HCT116 (cell line): ENCODE measurements at places on chromosomes 7 and 10. TPM values are rescaled to one million over a fixed set of nuclear protein-coding genes. Genes with fewer than 3 reads are reported as not detected.

Gene CPN1
- total RNA-seq: 0.12 TPM

Gene RNF32
- total RNA-seq: 3.4 TPM

Gene TMEM130
- total RNA-seq: not detected

Gene HGF
- total RNA-seq: 0.15 TPM

Gene COG5
- total RNA-seq: 30.7 TPM

Gene SNX8
- 41.7 TPM for total RNA-seq

Gene SMO
- total RNA-seq: 12.8 TPM

DNA sequence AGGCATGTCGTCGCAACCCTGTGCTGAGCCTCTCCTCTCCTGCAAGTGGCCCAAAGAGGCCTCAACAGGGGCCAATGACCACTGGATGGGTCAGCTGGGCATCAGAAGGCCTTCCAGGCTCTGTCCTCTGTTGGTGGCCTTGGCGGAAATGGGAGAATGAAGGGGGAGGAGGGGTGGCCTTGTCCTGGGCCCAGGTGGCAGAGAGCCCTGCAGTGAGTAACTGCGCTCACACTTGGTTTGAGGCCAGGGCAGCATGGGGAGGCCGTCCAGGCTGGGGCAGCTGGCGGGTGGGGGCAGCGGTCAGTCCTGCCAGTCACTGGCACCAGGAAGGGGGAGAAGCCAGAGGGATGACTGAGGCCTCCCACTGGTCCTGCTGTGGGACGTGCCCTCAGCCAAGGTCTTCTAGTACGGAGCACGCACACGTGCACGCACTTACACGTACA, 59.8 kb downstream of the LHPP start:
- no peak overlapping the region for H3K4me3 ChIP-seq
- peaks cover 9% of the 10 kb centered on the region for H3K4me1 ChIP-seq
- no peak overlapping the region for H3K27ac ChIP-seq
- no peak for DNase-seq

- no peak overlapping the region for H3K4me3 ChIP-seq
- peaks cover 46% of the 10 kb centered on the region for H3K4me1 ChIP-seq
- no peak for DNase-seq
- no peaks in the 10 kb centered on the region for H3K27me3 ChIP-seq
- H3K27ac ChIP-seq: no peak overlapping the region
- no peaks in the 10 kb centered on the region for H3K36me3 ChIP-seq
These were observed 97.1 kb downstream of the SH3PXD2A start for GRCh38 chr10:103758294-103758681.

GRCh38 chr7:42107484-42108240, 129.3 kb downstream of the GLI3 start:
- peaks cover 8% of the 10 kb centered on the region; the same call in 1 of the 2 replicates for H3K27me3 ChIP-seq
- DNase-seq: no peak
- no peak overlapping the region for H3K4me3 ChIP-seq
- no peaks in the 10 kb centered on the region for H3K36me3 ChIP-seq

- peak; percentile 22 for DNase-seq
- H3K4me1 ChIP-seq: peaks cover 48% of the 10 kb centered on the region
- H3K4me3 ChIP-seq: no peak overlapping the region
- peak overlapping the region; percentile 1 for H3K27ac ChIP-seq
- no peaks in the 10 kb centered on the region for H3K27me3 ChIP-seq
These were observed 76.0 kb downstream of the DENND2A start for GRCh38 chr7:140564643-140565042.

- DNase-seq: no peak
- no peaks in the 10 kb centered on the region; the same call in 1 of the 2 replicates for H3K27me3 ChIP-seq
- no peak overlapping the region for H3K27ac ChIP-seq
These were observed 957 bp upstream of the ELMO1 start for GRCh38 chr7:37449621-37450020.

GRCh38 chr7:64544010-64544409, 18.9 kb downstream of the ZNF680 start:
- no peak overlapping the region for H3K27ac ChIP-seq
- no peak overlapping the region for H3K4me3 ChIP-seq
- no peaks in the 10 kb centered on the region for H3K27me3 ChIP-seq
- peaks cover 29% of the 10 kb centered on the region for H3K4me1 ChIP-seq
- H3K36me3 ChIP-seq: 0 out of 2 replicates have a peak, but pooled peaks cover 6% of the 10 kb centered on the region

DNA sequence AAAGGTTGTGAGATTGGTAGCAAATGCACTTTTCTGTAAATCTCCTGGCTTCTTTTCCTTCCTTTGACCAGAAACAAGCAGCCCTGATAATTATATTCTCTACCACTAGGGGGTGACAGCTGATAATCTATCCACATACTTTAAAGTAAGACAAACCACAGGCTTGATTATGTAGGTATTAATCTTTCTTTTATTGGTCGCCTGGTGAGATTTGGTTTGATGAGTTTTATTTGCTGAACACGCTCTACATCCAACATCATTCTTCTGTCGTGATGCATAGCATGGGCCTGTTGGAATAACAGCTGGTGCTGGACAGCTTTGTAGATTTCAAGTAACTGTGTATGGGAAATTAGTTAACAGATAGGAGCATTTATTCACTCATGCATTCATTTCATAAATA, 63.5 kb downstream of the ZNF365 start:
- H3K27me3 ChIP-seq: peaks cover 10% of the 10 kb centered on the region; the same call in 1 of the 2 replicates
- peak; percentile 53 for DNase-seq
- H3K27ac ChIP-seq: no peak overlapping the region

GRCh38 chr7:129684777-129685176, 73.3 kb downstream of the NRF1 start:
- H3K27me3 ChIP-seq: no peaks in the 10 kb centered on the region
- H3K36me3 ChIP-seq: no peaks in the 10 kb centered on the region
- no peak overlapping the region for H3K27ac ChIP-seq
- no peak overlapping the region for H3K4me3 ChIP-seq
- DNase-seq: no peak

DNA sequence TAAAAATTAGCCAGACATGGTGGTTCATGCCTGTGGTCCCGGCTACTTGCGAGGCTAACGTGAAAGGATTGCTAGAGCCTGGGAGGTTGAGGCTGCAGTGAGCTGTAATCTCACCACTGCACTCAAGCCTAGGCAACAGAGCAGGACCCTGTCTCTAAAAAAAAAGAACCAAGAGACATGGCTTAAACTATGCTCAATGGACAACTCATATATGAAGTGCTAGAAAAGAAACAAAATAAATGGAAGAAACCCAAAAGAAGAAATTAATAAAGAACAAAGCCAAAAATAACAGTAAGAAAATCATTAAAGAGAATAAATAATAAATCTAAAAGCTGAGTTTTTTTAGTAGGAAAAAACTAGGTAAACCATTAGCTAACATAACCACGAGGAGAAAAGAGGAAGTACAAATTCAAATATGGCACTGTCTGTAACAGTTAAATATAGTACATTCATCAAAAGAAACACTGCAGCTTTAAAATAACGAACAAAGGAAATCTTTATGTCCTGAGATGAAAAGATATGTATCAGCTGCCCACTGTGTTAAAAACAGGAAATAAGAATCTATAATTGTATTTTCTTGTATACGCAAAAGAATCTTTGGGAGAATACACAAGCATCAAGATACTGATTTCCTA, 48.7 kb downstream of the UPF2 start:
- no peak overlapping the region for H3K4me3 ChIP-seq
- no peaks in the 10 kb centered on the region for H3K27me3 ChIP-seq
- DNase-seq: no peak
- H3K4me1 ChIP-seq: no peaks in the 10 kb centered on the region
- H3K36me3 ChIP-seq: peaks cover 21% of the 10 kb centered on the region
- H3K27ac ChIP-seq: no peak overlapping the region

DNA sequence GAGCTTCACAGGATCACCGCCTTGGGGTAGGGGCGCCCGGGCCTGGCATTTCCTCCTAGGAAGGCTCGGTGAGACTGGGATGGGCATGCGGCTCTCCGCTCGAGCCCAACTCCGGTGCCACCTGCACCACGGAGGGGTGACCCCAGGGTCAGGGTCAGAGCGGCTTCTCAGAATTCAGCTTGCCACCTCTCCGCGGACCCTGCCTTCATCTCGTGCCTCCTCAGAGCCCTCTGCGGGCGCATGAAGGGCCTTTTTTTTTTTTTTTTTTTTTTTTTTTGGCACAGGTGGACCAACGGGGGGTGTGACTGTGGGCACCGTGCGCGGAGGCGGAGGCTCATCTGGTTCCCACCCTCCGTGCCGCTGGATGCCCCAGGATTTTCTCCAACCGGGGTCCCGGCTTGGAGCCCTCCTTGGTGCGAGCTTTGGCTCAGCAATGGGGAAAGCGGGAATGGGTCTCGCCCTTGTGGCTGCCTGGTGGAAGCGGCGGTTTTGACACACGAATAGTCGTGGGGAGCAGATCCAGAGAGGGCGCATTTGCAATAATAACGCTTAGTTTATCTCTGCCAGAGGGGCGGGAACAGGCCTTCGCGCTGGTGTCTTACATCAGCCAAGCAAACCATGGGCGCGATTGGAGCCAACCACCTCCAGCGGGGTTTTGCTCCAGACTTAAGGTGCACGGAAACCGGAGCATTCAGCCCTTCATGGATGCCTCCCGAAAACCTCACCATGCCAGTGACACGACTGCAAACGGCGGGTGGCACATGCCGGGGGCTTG, 5.0 kb upstream of the TNRC18 start:
- DNase-seq: no peak
- peak overlapping the region; percentile 98 for H3K27ac ChIP-seq
- peak overlapping the region; percentile 87 for H3K4me3 ChIP-seq

GRCh38 chr10:25501912-25502311, 327.1 kb downstream of the GPR158 start:
- no peaks in the 10 kb centered on the region for H3K36me3 ChIP-seq
- no peak overlapping the region for H3K27ac ChIP-seq
- no peak overlapping the region for H3K4me3 ChIP-seq

- H3K27ac ChIP-seq: no peak overlapping the region
- H3K27me3 ChIP-seq: no peaks in the 10 kb centered on the region
- no peak overlapping the region for H3K4me3 ChIP-seq
- DNase-seq: no peak
- peaks cover 42% of the 10 kb centered on the region for H3K36me3 ChIP-seq
These were observed 96.9 kb downstream of the NT5C2 start for GRCh38 chr10:103096130-103096529.

DNA sequence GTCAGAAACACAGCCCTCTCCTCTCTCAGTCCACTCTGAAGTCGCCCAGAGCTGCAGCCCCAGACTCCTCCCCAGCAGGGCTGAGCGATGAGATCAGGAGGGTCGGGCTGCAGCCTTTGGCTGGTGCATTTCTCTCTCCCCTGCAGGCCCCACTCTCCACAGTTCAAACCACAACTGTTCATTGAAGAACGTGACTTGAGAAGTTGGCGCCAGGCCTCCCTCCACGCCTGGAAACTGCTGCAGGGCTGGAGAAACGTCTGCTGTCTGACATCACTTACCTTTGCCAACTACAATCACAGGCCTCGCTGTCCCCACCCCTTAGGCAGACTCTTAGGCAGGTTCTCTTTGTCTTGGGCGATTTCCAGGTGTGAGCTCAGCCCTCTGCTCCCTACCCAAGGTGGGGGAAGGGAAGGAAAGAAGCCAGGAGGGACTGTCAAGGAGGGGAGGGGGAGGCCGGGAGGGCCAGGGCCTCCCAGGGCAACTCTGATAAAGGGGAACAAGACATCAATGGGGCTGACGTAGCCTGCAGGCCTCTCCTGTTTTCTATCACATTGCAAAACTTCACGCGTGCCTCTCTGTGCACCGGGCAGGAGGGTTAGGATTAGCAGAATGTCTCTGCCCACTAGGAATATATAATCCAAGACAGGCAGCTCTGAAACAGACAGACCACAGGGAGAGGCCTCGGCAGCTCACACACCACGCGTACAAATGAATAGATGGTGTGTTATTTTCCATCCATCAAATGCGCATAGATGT, 32.7 kb downstream of the CALML5 start:
- H3K27ac ChIP-seq: no peak overlapping the region
- H3K36me3 ChIP-seq: no peaks in the 10 kb centered on the region
- H3K4me1 ChIP-seq: no peaks in the 10 kb centered on the region
- no peak for DNase-seq
- H3K27me3 ChIP-seq: no peaks in the 10 kb centered on the region
- no peak overlapping the region for H3K4me3 ChIP-seq
